ENCODE measurements at places on chromosomes 13 and 19.

- DNase-seq: no peak
Observed at GRCh38 chr13:75530549-75530961, 7.1 kb downstream of the COMMD6 start.

- DNase-seq: no peak
Observed at GRCh38 chr19:19151418-19151817, 13.1 kb upstream of the TMEM161A start.

- no peak for DNase-seq
Observed at GRCh38 chr19:33376423-33376822, 2.9 kb downstream of the CEBPG start.

DNA sequence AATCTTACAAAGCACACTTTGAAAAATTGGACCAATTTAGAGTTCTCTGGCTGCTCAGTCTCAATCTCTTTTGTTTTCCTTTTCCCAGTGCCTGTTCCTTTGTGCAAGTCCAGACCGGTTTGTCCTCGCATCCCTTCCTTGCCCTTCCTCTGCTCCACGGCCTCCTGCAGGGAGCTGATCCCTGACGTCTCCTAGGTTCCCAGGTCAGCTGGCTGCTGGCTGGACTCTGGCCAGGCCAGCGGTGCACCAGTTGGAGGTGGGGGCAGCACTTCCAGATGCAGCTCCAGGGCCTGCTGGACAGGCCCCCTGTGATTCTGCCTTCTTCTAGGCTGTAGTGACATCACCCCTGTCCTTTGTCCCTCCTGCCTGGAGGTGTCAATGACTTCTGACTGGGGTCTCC lies 44.0 kb upstream of the KPNA3 start:
- DNase-seq: no peak

GRCh38 chr13:36366031-36366430 lies 19.8 kb upstream of the SPART start:
- DNase-seq: no peak

DNA sequence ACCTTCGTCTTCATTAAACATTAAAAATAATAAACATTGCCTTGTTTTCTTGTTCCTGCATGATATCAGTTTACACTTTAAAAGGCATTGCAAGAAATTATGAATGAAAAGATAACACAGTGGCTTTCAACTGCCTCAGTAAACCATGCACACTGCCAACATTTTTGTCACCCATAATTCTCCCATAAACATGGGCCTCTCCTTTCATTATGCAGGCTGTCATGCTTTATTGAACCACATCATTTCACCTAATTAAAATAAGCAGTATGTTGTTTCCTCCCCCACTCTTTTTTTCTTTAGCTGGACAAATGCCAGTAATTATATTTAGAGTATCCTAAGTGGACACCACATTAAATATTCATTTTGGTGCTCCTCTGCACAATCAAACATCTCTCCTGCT lies 1566.5 kb upstream of the SLC10A2 start:
- DNase-seq: no peak

- DNase-seq: no peak
Observed at GRCh38 chr13:48985756-48986155, 10.0 kb downstream of the FNDC3A start.

GRCh38 chr13:113589961-113590339 lies 5.4 kb downstream of the TFDP1 start:
- no peak for DNase-seq

DNA sequence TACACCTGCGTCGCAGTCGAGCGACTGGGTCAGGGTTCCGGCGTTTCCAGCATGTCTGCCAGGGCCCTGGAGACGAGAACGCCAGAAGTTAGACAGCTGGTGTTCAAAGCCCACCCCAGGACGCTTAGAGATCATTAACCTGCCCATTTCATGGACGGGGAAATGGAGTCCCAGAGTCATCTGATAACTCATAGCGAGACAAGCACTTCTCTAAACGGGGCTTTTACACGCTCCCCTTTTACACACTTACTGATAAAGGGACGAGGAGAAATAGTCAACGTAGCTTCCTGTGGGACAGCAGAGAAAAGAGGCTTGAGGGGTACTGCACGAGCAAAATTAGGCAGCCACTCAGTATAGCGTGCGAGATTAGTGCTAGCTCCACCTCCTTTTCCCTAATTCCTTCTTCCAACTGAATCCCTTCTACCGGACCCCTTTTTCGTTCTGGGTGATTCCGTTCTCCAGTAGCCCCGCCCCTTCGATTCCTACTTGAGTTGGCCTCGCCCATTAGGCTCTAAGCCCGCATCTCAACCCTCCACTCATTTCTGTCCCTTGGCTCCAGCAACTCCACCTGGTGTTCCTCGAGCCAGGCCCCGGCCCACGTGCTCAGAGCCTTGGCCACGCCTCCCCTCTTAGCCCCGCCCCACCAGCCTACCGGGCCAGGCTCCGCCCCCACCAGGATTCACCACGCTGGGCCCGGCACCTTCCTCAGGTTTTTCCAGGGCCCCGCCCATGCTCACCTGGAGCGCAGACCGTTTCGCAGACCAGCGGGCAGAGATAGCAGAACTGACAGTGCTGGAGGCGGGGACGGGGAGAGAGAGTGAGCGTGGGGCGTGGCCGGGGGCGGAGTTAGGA lies 3.7 kb downstream of the HRC start:
- DNase-seq: peak; percentile 33

GRCh38 chr13:102033857-102034331 lies 368.0 kb downstream of the FGF14 start:
- DNase-seq: no peak

GRCh38 chr13:26867451-26868091 lies 107.0 kb upstream of the GPR12 start:
- DNase-seq: peak; percentile 18

- DNase-seq: no peak
Observed at GRCh38 chr13:33742321-33742720, 75.6 kb upstream of the RFC3 start.

DNA sequence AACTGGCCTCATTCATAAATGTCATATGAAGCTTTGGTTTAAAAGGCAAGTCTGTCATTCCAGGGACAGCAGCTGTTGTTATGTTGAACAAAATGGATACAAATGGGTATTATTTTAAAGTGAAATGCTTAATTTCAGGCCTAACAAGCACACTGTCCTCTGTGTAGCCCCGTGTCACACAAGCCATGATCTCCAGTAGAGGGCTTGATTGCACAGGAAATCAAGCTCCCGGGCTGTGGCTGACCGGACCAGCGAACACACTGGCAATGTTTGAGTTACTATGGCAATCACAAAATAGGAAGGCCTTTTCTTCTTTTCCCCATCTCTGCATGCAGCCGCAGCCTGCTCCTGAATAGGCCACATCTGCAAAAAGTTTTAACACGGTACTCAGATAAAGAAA lies 64.0 kb upstream of the GSX1 start:
- DNase-seq: no peak

DNA sequence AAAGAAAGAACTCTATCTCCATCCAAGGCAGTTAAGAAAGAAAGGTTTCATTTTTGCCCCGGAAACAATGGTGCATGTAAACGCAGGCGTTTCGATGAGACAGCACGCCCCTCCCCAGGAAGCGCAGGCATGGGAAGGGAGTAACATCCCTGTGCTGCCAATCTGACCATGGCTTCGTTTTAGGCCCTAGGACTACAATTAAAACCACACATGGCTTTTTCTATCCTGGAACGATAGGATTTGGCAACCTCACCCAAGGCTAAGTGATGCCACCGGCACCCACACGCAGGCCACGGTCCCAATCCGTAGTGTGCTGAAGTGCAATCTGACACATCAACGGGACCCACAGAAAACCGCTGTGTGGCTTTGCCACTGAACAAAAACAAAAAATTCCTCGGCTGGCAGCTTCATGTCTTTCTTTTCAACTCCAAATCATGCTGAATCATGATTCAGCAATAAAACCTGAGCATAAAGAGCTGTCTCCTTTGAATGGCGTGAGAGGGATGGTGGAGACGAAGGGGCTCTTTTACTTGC lies 24.2 kb downstream of the RANBP3 start:
- DNase-seq: peak; percentile 47

- no peak for DNase-seq
Observed at GRCh38 chr13:74015137-74015536, 119.1 kb downstream of the KLF12 start.

DNA sequence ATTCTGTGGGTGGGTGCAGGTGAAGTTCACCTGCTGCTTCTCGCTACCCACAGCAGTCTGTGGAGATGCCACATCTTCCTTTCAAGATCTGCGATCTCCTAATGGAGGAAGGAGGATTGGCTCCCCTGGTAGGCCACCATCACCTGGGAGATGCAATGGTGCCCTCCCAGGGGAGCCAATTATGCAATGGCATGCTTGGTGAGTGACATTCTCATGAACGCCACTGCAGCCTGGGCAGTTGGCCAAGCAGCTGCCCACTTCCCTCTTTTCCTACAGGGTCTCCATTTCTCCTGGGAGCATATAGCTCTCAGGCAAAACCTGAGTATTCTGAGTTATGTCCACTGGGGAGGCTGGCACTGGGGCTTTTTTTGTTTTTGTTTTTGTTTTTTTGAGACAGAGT lies 83.5 kb upstream of the KCTD15 start:
- no peak for DNase-seq

- no peak for DNase-seq
Observed at GRCh38 chr13:91154558-91155353, 192.7 kb upstream of the MIR17HG start.

- no peak for DNase-seq
Observed at GRCh38 chr13:72599178-72599743, 128.2 kb downstream of the MZT1 start.

GRCh38 chr19:47243776-47244547 lies 12.4 kb upstream of the CCDC9 start:
- DNase-seq: peak; percentile 94

DNA sequence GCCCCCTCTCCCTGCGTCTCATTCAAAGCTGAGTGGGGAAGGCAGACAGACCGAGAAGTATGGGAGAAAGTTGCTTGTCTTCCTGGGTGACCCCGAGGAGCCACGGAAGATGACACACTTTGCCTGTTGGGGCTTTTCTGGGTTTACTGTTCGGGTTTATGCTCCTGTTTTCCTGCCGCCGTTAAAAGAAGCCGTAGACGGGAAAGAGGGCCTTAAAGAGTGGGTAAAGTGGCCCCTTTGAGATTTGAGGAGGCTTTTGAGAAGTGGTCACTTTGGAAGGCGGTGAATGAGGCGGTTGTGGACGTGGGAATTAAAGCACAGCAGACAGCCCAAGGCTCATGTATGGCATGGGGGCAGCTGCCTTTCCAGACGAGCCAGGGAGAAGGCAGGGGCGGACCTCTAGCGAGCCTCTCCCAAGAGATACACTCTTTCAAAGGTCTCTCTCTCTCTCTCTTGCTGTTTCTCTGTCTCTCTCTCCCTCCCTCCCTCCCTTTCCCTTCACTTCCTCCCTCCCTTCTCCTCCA lies 493 bp upstream of the LHFPL6 start:
- DNase-seq: no peak

DNA sequence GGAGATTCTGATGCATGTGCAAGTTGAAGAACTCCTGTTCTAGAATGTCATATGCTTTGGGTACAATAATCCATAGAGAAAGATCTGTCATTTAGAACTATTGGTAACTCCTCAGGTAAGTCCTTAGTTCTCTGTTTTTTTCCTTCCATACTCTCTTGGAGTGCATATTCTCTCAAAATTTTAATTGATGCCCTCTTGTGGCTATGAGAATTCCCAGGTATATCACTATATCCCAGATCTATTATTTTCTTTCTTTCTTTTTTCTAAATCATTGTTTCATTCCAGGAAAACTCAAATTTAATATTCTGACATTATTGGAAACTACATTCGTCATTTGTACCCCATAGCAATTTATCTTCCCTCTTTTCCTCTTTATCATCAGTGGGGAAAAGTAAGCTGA lies 485.4 kb downstream of the KLF5 start:
- no peak for DNase-seq

Measured in activated CD4-positive, alpha-beta memory T cell treated with anti-CD3 and anti-CD28 coated beads, Interleukin-2, amount 10 ng/mL, durations not matched to agents 7 days and 5 days (primary cell).